ENCODE measurements at places on chromosomes 13 and 19.

DNA sequence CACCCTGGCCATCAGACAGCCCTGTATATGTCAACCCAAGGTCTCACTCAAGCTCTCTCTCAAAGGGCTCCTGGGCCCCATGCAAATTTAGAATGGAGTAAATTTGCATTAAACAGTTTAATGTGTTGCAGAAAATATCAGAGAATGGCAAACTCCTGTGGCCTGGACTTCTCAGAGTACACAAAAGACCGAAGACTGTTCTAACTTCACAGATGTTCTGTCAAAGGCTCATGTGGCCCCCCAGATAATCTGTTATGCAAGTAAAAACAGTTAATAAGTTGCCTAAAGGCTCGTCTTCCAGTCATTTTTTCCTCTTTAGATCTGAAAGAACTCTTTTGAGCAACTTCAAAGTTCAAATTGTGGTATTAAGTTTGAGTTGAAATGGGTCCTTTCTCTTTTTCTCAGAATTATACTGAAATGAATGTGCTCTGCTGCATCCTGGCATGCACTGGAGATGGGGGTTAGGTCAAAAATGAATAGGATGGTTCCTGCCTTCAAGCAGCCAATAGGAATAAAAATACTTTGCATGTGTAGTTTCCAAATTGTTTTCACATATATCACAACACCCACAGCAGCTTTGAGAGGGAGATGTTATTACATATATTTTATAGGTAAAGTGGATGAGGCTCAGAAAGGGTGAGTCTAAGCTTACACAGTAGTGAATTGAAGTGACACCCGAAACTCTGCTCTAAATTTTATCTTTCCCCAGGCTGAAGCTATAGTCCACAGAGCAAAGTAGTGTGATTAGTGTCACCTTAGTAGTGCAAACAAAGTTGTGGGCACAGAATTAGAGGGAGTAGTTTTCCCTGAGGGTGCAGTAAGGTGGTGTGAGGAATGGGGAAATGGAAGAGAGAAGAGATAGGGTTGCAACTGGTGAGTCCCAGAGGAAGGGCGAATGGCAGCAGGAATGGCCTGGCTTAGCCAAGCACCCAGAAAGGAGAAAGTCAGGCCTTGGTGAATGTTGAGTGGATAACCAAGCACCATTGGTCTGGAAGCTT lies 205.0 kb upstream of the RFC3 start:
- no peak for DNase-seq
- no peak overlapping the region for H3K27ac ChIP-seq
- peaks cover 6% of the 10 kb centered on the region for H3K4me1 ChIP-seq
- H3K27me3 ChIP-seq = peaks cover 4% of the 10 kb centered on the region
- H3K4me3 ChIP-seq = no peak overlapping the region

DNA sequence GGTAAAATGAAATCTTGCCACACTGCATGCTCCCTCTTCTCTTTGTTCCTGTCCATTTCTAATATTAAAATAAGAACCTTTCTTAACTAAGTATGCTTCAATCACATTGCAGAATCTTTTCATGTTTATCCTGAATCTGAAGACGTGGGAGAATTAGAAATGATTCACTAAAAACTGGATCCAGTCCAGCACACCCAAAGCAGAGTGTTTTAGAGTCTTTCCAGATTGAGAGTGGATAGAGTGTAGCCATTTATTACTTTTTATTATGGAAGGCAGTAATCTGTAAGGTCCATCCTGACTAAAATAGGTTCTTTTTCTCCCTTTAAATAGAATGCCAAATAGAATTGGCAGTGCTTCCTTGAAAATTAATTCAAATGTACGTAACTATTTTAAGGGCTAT lies 453.5 kb downstream of the TDRD3 start:
- H3K4me1 ChIP-seq = no peaks in the 10 kb centered on the region
- no peaks in the 10 kb centered on the region for H3K27me3 ChIP-seq
- peaks cover 4% of the 10 kb centered on the region for H3K36me3 ChIP-seq
- no peak overlapping the region for H3K4me3 ChIP-seq
- no peak for DNase-seq

DNA sequence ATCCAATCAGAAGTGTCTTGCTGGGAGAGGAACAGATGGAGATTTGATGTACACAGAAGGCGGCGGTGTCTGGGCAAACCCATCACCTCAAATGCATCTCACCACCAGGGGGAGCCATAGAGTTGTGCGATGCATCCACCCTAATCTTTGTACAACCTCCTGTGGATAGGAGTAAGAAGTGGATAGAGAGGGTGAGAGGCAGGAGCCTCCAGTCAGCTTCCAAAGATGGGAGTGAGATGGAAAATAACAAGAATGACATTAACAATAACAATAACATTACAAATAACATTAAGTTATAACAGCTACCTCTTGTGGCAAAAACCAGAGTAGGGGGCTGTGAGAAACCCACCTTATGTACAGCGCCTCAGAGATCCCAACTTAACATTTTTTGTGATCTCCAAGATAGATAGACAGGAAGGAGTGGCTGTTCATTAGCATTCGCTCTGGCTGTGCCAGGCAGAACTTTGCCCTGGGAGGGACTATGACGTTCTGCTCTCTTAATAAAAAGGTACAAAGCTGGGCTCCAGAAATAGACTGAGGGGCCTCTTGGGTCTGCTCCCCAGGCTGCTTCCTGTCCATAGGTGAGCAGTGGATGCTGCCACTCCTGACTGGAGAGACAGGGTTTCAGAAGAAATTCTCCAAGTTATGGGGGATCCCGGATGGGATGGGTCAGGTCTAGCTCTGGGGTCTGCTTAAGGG lies 5.2 kb upstream of the CEACAM18 start:
- H3K4me1 ChIP-seq = no peaks in the 10 kb centered on the region
- H3K4me3 ChIP-seq = no peak overlapping the region
- peaks cover 2% of the 10 kb centered on the region for H3K36me3 ChIP-seq
- no peak overlapping the region for H3K27ac ChIP-seq
- peaks cover 1% of the 10 kb centered on the region for H3K27me3 ChIP-seq

DNA sequence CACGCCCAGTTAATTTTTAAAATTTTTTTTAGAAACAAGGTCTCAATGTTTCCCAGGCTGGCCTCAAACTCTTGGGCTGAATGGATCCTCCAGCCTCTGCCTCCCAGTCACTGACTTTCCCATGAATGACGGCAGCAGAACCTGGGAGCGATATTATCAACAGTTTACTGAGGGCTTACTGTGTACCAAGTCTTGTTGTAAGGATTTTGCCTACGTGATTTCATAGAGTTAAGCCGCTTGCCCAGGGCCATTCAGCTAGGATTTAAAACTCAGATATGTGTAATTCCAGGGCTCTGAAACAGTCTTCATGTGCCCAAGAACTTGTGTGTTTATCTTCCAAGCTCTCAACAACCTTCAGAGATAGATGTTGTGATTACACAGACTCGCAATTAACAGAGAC lies 6.0 kb upstream of the KXD1 start:
- H3K27me3 ChIP-seq = no peaks in the 10 kb centered on the region
- H3K36me3 ChIP-seq = no peaks in the 10 kb centered on the region
- no peak overlapping the region for H3K27ac ChIP-seq
- no peaks in the 10 kb centered on the region for H3K4me1 ChIP-seq
- no peak for DNase-seq
- no peak overlapping the region for H3K4me3 ChIP-seq

GRCh38 chr13:65585346-65585745 lies 1644.8 kb downstream of the PCDH9 start:
- H3K36me3 ChIP-seq = peaks cover 28% of the 10 kb centered on the region
- no peak overlapping the region for H3K27ac ChIP-seq
- peaks cover 14% of the 10 kb centered on the region for H3K4me1 ChIP-seq
- H3K4me3 ChIP-seq = no peak overlapping the region
- no peaks in the 10 kb centered on the region for H3K27me3 ChIP-seq

GRCh38 chr13:98686270-98686669 lies 66.2 kb downstream of the SLC15A1 start:
- H3K4me1 ChIP-seq = no peaks in the 10 kb centered on the region
- DNase-seq = no peak
- H3K36me3 ChIP-seq = no peaks in the 10 kb centered on the region

- H3K27ac ChIP-seq = no peak overlapping the region
- no peak for DNase-seq
- no peaks in the 10 kb centered on the region for H3K36me3 ChIP-seq
- no peaks in the 10 kb centered on the region for H3K27me3 ChIP-seq
- H3K4me3 ChIP-seq = no peak overlapping the region
Observed at GRCh38 chr19:41106177-41106576, 8.1 kb upstream of the CYP2F1 start.

- no peaks in the 10 kb centered on the region for H3K27me3 ChIP-seq
- DNase-seq = no peak
- no peak overlapping the region for H3K4me3 ChIP-seq
- H3K36me3 ChIP-seq = peaks cover 13% of the 10 kb centered on the region
- H3K4me1 ChIP-seq = peaks cover 16% of the 10 kb centered on the region
Observed at GRCh38 chr13:51905787-51906186, 44.0 kb downstream of the CCDC70 start.

DNA sequence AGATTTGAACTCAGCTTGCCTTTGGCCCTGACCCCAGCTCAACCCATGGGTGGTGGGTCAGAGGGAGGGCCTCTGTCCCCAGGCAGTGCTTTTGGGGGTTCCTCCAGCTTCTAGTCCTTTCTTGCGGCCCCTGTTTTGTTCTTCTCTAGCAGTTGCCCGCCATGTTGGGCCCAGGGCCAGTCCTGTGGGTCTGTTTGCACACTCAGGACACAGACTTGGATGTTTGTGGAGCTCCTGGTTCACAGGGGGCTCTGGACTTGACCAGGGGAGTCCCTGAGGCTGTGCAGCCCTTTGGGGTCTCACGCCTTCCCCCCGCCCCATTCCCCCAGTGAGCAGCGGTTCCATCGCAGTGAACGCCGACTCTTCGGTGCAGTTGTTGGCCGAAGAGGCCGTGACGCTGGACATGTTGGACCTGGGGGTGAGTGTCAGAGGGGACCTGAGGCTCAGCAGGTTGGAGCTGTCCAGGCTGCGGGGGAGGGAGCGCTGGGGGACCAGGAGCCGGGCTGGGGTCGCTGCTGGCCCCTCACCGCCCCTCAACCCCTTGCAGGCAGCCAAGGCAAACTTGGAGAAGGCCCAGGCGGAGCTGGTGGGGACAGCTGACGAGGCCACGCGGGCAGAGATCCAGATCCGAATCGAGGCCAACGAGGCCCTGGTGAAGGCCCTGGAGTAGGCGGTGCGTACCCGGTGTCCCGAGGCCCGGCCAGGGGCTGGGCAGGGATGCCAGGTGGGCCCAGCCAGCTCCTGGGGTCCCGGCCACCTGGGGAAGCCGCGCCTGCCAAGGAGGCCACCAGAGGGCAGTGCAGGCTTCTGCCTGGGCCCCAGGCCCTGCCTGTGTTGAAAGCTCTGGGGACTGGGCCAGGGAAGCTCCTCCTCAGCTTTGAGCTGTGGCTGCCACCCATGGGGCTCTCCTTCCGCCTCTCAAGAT lies 2.5 kb downstream of the ATP5F1D start:
- peak overlapping the region; percentile 77 for H3K27ac ChIP-seq
- H3K4me3 ChIP-seq = peak overlapping the region; percentile 47
- H3K4me1 ChIP-seq = peaks cover 15% of the 10 kb centered on the region
- H3K27me3 ChIP-seq = no peaks in the 10 kb centered on the region
- DNase-seq = peak; percentile 90

GRCh38 chr13:66200555-66200954 lies 1029.6 kb downstream of the PCDH9 start:
- DNase-seq = no peak
- H3K36me3 ChIP-seq = peaks cover 5% of the 10 kb centered on the region
- no peaks in the 10 kb centered on the region for H3K4me1 ChIP-seq
- H3K4me3 ChIP-seq = no peak overlapping the region
- no peak overlapping the region for H3K27ac ChIP-seq
- H3K27me3 ChIP-seq = no peaks in the 10 kb centered on the region

GRCh38 chr13:20588529-20589110 lies 21.7 kb downstream of the IFT88 start:
- H3K4me1 ChIP-seq = no peaks in the 10 kb centered on the region
- H3K4me3 ChIP-seq = no peak overlapping the region
- peaks cover 47% of the 10 kb centered on the region for H3K36me3 ChIP-seq
- H3K27me3 ChIP-seq = no peaks in the 10 kb centered on the region

DNA sequence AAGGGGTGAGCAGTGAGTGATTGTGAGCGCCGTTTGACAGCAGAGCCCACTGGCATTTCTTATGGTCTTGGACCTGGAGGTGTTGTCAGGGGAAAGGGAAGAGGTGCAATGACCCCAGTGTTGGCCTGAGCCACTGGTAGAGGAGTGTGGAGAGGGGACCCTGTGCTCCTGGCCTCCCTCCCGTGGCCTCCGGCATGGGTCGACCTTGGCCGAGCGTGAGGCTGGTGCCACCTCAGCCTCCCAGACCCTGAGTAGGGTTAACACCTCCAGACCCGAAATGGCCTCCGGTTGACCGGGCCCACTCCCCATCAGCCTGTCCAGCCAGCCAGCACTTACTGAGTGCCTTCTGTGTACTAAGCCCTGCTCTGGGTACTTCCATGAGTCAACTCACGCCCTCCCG lies 6.5 kb downstream of the TRAPPC5 start:
- peaks cover 11% of the 10 kb centered on the region for H3K4me1 ChIP-seq
- no peak overlapping the region for H3K4me3 ChIP-seq
- H3K27me3 ChIP-seq = no peaks in the 10 kb centered on the region
- no peak overlapping the region for H3K27ac ChIP-seq
- peaks cover 13% of the 10 kb centered on the region for H3K36me3 ChIP-seq
- DNase-seq = no peak

GRCh38 chr19:34165295-34165738 lies 7.0 kb upstream of the LSM14A start:
- no peak for DNase-seq
- no peak overlapping the region for H3K27ac ChIP-seq
- H3K36me3 ChIP-seq = no peaks in the 10 kb centered on the region
- H3K27me3 ChIP-seq = no peaks in the 10 kb centered on the region

- no peak for DNase-seq
- no peak overlapping the region for H3K27ac ChIP-seq
- H3K4me3 ChIP-seq = no peak overlapping the region
- H3K36me3 ChIP-seq = no peaks in the 10 kb centered on the region
- H3K4me1 ChIP-seq = no peaks in the 10 kb centered on the region
Observed at GRCh38 chr19:690203-690602, 5.0 kb downstream of the PRSS57 start.

- H3K36me3 ChIP-seq = no peaks in the 10 kb centered on the region
- DNase-seq = no peak
- no peaks in the 10 kb centered on the region for H3K4me1 ChIP-seq
- no peak overlapping the region for H3K27ac ChIP-seq
- H3K4me3 ChIP-seq = no peak overlapping the region
Observed at GRCh38 chr13:99033814-99034213, 56.0 kb upstream of the DOCK9 start.

- H3K27me3 ChIP-seq = no peaks in the 10 kb centered on the region
- H3K27ac ChIP-seq = peak within 1 kb of the TSS; percentile 97
- peaks cover 17% of the 10 kb centered on the region for H3K4me1 ChIP-seq
- peak; percentile 92 for DNase-seq
- H3K36me3 ChIP-seq = no peaks in the 10 kb centered on the region
Observed at GRCh38 chr13:102845630-102846260, at the start of gene ERCC5. Gene ERCC5 (plus strand): TSS chr13:102846032. CDS start chr13:102846267, 235 bp downstream.

- DNase-seq = no peak
- H3K36me3 ChIP-seq = no peaks in the 10 kb centered on the region
- peaks cover 4% of the 10 kb centered on the region for H3K4me1 ChIP-seq
- H3K4me3 ChIP-seq = no peak overlapping the region
- no peaks in the 10 kb centered on the region for H3K27me3 ChIP-seq
Observed at GRCh38 chr13:104750377-104750776, 1684.2 kb upstream of the SLC10A2 start.

GRCh38 chr13:92315265-92315664 lies 911.3 kb upstream of the GPC6 start:
- H3K4me1 ChIP-seq = peaks cover 24% of the 10 kb centered on the region
- H3K4me3 ChIP-seq = no peak overlapping the region
- no peak for DNase-seq
